ENCODE measurements at places on chromosomes 3 and 15. TPM values are rescaled to one million over a fixed set of nuclear protein-coding genes. Genes with fewer than 3 reads are reported as not detected.

ZNF501 gene
- not detected for total RNA-seq

RLBP1 gene
- total RNA-seq: not detected

KLHL40 gene
- total RNA-seq: not detected

GLDN gene
- 0.14 TPM for total RNA-seq

All from A549 treated with Mapracorat at 1 μM for 4 hours (cell line).